ENCODE measurements at places on chromosomes 13 and 19. TPM values are rescaled to one million over a fixed set of nuclear protein-coding genes. Genes with fewer than 3 reads are reported as not detected.

GRCh38 chr13:29855784-29856183, 5.4 kb upstream of the UBL3 start:
- DNase-seq = no peak

- DNase-seq = no peak
Measured at GRCh38 chr13:21638319-21639282, 32.3 kb upstream of the FGF9 start.

- no peak for DNase-seq
Measured at GRCh38 chr19:56301155-56301554, 13.5 kb downstream of the ZSCAN5A start.

The ADGRE2 gene
- total RNA-seq = 0.12 TPM

The C19orf12 gene
- total RNA-seq = 40.9 TPM

The C13orf42 gene
- not detected for total RNA-seq
